ENCODE measurements at places on chromosomes 2 and 18. TPM values are rescaled to one million over a fixed set of nuclear protein-coding genes. Genes with fewer than 3 reads are reported as not detected.

GRCh38 chr2:224025874-224026273, 13.2 kb downstream of the SERPINE2 start:
- DNase-seq: no peak

DNA sequence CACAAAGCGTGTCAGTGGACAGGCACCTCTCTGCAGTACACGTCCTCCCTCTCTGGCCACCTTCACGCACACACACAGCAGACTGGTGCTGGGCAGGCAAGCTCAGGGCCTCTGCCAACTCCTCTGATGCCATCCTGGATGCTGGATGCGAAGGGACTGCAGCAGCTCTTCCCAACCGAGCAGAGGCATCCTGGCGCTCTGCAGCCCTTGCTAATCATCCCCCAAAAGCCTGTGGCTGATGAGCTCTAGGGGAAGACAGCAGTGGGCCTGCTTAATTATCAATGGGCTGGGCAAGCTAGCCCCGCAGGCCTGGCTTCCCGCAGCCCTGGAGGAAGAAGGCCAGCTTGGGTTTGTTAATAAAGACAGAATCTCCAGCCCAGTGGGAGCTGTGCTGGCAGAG, 71.3 kb upstream of the TEX51 start:
- DNase-seq: no peak

DNA sequence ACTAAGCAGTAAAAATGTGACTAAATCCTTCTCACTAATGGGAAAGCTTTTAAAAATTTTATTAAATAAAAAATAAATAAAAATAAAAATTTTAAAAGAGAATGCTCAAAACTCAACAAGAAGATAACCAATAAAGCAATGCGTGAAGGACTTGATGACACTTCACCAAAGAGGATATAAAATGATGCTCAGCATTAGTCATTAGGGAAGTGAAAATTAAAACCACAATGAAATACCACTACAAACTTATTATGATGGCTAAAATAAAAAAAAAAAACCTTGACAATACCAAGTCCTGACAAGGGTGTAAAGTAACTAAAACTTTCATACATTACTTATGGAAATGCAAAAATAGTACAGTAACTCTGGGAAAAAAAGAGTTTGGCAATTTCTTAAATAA, 3.3 kb upstream of the WDR75 start:
- DNase-seq: no peak

ABHD3 gene
- 16.3 TPM for total RNA-seq

DNA sequence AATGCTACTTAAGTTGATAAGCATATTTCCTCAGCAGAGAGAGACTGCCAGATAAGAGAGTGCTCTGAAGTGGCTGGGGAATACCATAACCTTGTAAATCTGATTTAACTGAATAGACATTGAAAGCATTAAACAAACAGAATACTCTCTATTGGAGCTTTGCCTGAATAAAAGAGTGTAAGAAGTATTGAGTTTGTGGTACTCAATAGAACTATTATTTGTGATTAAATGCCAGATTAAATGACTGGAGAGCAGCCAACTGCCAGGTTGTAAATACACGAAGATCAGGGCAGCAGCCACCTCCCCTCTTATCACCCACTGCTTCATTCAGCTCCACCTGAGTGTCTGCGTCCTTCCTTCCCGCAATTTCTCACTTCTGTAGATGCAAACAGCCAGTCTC, 373.6 kb downstream of the DCDC2C start:
- no peak for DNase-seq

- DNase-seq: no peak
These were observed 778 bp downstream of the MFSD2B start for GRCh38 chr2:24010477-24011249.

GRCh38 chr2:236180076-236180816, 12.1 kb upstream of the GBX2 start:
- peak; percentile 44 for DNase-seq

DNA sequence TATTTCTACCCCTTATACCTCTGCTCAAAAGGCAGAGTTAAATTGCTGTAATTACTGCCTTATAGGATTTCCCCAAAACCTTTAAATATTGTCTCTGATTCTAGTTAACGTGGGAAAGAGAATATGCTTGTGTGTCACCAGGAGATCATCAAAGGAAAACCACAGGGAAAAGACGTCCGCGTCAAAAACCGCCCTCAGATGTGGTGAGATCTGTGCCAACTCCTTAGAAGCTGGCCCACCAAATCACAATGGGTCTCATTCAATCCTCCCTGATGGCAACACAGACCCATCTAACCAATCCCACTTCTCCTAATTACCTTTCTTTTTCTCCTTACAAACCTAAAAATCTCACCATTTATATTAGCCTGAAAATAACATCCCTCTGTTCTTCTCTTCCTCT, 25.4 kb downstream of the VPS54 start:
- no peak for DNase-seq

DNAJB2 gene
- total RNA-seq: 46.7 TPM

IL36B gene
- total RNA-seq: 0.20 TPM

DNA sequence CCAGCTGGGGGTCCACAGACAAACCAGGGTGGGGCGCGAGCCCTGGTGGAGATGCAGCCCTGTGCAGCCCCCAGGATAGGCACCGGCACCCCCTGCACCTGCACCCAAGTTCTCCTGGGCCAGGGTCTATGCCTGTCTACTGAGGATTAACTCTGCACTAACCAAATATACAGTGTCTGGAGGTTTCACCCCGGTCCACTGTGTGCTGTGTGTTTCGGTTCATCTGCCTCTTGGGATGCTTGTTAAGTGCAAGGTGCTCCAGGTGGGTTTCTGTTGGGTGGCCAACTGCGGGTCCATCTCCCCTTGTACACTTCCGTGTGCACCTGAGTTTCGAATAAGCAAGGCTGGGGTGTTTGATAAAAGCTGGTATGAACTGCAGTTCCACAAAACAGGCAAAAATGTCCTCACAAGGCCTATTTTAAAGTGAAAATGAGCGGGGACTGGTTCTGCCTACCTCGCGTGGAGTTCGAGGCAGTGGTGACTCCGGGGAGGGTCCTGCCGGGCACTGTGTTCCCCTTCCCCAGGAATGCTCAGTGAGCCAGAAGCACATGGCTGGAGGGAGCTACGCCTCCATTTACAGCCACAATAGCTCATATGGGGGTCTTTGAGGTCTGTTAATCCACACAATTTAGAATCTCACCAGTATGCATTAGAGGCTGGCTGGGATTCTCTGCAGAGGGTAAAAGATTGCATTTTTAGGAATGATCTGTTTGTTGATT, 70.7 kb downstream of the EDAR start:
- DNase-seq: no peak

- DNase-seq: no peak
These were observed 665.0 kb upstream of the FANCL start for GRCh38 chr2:58906081-58906645.

HSPE1 gene
- total RNA-seq: 80.5 TPM

Measured in skin of body (tissue), 3 donors.